ENCODE measurements at places on chromosomes 3 and 15. TPM values are rescaled to one million over a fixed set of nuclear protein-coding genes. Genes with fewer than 3 reads are reported as not detected.

- peak; percentile 82 for DNase-seq
These were observed at the start of gene FAH for GRCh38 chr15:80152896-80153876. Gene FAH (plus strand): TSS chr15:80152999. CDS start chr15:80153055, 56 bp downstream.

Gene DUOX1
- total RNA-seq, result 201 TPM

DNA sequence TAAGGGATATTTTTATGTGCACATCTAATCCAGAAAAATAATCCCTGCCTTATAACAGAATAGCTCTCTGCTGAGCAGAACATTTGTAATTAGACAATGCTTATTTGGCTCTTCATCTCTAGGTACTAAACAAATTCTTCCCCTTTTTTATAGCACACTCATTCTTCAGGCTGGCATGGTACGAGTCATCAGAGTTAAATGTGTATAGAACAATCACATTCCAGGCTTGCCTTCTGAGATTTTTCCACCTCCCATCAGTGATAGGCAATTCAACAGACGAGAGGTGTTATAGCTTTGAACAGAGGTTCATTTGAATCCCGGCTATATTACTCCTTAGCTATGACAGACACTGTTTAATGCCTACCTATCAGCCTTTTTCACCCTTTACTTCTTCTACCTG is 21.4 kb upstream of the SPPL2A start:
- no peak for DNase-seq

Gene THPO
- total RNA-seq, result 0.13 TPM

DNA sequence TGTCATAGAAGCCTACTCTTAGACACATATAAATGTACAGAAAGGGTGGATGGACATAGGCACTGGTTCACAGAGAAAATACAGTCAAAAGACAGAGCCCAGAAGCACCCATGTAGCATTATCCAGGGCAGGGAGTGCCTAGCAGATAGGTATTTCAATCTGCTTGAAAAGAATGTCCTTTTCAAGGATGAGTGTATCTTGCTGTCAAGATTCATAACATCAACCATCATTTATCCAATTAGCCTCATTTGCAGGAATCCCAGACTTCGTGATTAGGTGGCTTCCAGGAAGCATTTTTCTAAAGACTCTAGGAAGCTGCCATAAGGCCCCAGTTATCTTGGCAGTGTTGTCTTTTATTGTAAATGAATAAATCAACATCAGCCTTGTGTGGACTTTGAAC is 55.6 kb downstream of the SCN11A start:
- DNase-seq, result no peak

Gene TNFSF10
- total RNA-seq, result 26.3 TPM

Gene SEMA3F
- 44.2 TPM for total RNA-seq

DNA sequence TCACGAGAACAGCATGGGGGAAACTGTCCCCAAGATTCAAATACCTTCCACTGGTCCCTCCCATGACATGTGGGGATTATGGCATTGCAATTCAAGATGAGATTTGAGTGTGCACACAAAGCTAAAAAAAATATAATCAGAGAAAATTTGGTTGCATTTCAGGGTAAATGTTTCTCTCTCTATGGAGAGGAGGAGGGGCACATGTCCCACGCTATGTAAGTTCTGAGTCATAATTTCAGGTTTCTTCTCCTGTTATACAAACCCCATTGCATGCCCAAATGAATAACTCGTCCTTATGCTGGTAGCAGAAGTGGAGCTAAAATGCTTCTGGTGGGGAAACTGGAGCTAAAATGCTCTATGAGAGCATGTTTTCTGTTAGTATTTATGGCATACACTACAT is 209.7 kb upstream of the DCBLD2 start:
- DNase-seq, result no peak

Gene OGG1
- 46.6 TPM for total RNA-seq

- DNase-seq, result no peak
These were observed 76.1 kb downstream of the CHRD start for GRCh38 chr3:184455991-184456390.

DNA sequence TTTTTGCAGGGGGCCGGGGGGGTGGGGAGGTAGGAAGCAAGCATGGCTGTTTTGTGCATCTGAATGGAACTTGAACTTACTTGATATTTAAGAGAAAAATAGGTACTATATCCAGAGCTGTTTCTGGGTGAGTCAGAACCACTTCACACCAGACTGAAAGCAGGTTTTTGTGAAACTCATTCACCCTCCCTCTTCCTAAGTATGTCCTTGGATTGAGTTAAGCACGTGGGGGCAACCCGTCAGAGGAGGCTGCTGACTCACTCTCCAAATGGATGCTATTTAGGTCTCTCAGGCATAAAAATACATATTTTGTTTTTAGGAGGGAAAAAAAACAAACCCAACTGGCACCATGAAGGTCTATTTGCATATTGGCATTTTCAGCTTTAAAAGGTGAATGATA is 270.3 kb downstream of the RYR3 start:
- DNase-seq, result peak; percentile 49

DNA sequence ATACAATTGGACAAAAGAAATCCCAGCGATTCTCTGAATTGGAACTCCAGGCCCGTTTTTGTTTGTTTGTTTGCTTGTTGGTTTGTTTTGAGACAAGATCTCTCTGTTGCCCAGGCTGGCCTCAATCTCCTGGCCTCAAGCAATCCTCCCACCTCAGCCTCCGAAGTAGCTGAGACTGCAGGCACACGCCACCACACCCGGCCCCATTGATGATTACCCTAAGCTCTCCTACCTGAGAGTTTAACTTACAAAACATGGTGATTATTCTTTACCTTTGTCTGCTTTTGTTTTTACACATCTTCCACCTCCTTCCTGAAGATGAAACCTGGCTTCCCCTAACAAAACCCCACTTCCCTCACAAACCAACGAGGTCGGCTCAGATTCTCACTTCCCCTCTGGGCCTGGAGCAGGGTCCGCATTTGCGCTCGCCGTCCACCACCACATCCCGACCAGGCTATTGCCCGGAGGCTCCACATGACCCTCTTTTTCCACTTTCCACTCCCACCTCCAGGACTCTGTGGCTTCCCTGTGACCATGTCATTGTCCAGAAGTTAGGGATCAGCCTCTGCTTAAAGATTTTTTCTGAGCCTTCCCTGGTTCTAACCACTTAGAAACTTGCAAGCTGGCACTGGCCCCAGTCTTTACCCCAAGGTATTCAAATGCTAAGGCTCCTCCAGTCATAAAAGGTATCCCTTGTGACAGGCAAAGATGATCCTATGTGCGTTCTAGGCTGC is 14.8 kb downstream of the KLHL6 start:
- DNase-seq, result no peak

Gene CD200
- 15.2 TPM for total RNA-seq

DNA sequence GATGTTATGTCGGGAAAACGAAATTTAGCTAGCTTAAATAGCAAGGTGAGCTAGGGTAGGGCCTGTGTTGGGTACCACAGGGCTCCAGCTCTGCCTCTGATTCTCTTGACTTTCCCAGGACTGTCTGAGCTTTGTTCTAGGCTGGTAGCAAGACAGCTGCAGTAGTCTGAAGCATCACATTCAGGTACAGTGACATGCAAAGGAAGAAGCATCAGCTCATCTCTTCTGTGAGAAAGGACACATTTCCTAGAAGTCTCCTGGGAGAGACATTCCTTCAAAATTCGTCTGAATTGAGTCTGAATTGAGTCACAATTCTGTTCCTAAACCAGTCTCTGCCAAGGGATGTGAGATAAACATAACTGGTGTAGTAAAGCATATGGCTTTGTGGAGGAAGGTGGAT is 8.5 kb upstream of the UBXN7 start:
- DNase-seq, result no peak

GRCh38 chr3:71075494-71075893 is 508.0 kb downstream of the FOXP1 start:
- no peak for DNase-seq

GRCh38 chr3:7620401-7620800 is 759.5 kb downstream of the GRM7 start:
- DNase-seq, result no peak

DNA sequence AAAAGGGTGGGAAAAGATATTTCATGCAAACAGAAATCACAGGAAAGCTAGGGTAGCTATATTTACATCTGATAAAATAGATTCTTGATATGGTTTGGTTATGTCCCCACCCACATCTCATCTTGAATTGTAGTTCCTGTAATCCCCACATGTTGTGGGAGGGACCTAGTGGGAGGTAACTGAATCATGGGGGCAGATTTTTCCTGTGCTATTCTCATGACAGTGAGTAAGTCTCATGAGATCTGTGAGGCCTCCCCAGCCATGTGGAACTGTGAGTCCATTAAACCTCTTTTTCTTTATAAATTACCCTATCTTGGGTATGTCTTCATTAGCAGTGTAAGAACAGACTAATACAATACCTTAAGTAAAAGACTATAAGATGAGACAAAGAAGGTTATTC is 558.1 kb downstream of the RSL24D1 start:
- DNase-seq, result no peak

DNA sequence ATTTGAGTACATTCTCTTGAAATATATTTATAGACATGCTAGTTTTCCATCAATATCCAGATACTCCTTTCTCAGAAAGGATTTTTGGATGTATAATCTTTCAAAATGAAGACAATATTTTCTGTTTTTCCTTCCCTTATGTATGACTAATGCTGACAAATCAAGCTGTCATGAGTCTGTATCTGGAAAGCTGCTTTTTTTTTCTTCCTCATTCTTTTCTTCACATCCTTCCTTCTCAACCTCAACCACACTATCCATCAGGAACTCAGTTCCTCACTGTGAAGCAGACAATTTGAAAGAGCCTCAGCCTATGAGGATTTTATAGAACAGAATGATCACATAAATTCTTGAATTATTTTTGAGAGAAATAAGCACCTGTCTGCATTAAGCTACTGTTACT is 335.9 kb upstream of the EPHA6 start:
- DNase-seq, result no peak

GRCh38 chr3:46133285-46133684 is 74.8 kb downstream of the CCR1 start:
- no peak for DNase-seq

DNA sequence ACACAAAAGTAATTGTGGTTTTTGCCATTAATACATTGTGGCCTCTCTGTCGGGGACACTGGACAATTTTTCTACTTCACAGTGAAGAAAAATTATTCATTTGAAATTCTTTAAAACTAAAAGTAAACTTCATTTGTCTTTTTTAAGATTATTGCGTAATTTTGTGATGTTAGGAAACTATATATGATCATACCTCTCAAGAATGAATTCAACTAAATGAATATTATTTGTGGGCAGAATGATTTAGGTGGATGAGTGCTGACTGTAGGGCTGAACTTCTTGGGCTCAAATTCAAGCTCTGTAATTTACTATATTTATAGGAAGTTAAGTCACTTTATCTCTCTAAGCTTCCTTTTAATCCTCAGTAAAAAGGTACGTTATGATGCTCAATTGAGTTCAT is 441.2 kb downstream of the ROBO1 start:
- no peak for DNase-seq

DNA sequence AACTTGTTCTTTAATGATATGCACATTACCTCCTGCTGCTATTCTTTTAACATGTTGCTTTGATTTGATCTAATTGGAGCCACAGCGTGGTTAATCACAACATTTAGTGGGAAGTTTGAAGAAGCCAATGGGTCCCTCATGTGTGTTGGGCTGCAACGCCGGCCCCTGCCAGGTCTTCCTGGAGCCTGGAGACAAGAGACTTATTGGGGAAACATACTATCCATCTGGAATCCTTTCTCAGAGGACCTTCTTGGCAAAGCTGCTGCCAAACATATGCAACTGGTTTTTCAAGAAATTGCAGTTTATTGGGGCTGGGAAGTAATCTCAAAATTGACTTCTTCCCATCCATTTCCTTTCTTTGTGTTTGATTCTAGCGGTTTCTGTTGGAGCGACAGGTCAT is 396.3 kb upstream of the PROK2 start:
- DNase-seq, result no peak

Gene CNTN4
- total RNA-seq, result 33.6 TPM

GRCh38 chr15:45166834-45167630 is 20.7 kb downstream of the SHF start:
- peak; percentile 89 for DNase-seq

Gene CATSPER2
- 7.6 TPM for total RNA-seq

DNA sequence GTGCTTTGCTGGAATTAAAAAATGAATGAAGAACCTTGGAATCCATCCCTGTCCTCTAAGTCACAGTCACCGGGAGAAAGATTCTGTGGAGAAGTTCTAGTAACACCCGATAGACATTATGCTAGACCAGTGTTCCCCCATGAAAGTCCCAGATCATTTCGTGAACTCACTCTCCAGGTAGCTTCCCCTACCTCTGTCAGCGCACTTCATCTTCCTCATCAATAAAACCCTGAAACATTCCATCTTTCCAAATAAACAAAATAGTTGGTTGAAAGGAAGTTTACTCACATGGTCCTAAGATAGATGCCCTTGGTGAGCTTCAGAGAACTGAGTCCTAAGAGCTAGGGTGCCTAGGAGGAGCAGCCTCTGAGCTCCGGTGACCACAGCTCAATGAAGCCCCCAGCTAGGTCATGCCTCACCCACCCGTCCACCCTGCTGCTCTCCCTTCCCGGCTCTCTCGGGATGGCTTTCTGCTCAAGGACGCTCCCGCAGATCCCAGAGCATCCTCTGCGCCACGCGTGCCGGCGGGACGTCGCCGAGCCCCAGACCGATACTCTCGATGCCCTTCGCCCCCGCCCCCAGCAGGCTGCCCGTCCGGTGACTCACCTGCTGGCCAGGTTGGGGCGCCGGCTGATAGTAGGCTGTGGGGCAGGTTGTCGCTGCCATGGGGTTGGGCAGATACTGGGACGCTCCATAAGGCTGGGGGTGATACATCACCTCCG is 776 bp downstream of the VGLL3 start:
- peak; percentile 30 for DNase-seq

DNA sequence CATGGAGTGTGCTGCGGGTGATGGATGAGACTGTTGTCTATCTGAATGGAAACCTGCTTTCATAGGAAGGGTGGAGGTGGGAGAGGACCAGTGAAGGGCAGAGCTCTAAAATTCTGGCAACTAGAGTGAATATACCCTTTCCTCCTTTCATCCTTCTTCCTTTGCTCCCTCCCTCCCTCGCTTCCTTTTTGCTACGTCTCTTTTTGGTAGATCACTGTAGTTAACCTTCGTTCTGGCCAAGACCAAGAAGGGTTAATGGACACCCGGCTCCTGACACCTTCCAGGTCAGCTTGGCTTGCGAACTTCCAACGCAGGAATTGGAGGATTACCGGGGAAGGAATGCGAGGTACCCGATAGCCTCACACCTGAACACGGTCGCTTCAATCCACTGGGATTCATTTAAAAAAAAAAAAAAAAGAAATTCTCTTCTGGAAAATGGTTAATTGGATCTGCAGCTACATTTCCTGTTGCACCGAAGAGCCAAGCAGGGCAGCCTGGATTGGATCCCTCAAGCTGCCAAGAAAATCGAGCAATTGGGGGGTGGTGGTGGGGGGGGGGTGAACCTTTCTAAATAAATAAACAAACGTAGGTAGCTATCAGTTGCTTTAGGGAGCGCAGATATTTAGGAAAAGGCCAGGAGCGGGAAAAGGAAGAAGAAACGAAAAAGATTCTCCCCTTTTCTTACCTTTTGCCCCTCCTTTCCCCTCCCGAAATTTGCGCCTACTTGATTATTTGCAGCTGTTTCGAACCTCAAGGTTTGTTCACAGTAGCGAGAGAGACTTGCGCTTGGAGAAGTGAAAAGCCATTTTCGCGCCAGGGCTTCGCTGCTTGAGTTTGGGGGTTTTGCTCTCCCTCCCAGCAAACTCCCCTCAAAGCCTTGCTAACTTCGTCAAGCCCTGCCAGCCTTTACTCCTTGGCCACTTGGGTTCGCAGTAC is 9.5 kb upstream of the NR2F2 start:
- DNase-seq, result no peak
